ENCODE measurements at places on chromosomes 12 and 14.

DNA sequence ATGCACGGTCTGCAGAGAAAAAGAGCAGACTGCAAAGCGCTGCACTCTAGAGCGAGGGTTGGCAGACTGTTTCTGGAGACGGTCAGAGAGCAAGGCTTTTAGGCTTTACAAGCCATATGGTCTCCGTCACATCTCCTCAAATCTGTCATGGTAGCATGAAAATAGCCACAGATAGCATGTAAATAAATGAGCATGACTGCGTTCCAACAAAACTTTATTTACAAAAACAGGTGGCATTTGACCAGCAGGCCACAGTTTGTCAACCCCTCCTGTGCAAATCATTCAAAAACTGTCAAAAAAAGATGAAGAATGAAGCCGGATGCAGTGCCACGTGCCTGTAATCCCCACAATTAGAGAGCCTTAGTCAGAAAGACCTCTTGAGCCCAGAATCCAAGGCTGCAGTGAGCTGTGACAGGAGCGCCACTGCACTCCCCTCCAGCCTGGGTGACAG lies 18.9 kb downstream of the SYNE3 start:
- DNase-seq, result no peak

DNA sequence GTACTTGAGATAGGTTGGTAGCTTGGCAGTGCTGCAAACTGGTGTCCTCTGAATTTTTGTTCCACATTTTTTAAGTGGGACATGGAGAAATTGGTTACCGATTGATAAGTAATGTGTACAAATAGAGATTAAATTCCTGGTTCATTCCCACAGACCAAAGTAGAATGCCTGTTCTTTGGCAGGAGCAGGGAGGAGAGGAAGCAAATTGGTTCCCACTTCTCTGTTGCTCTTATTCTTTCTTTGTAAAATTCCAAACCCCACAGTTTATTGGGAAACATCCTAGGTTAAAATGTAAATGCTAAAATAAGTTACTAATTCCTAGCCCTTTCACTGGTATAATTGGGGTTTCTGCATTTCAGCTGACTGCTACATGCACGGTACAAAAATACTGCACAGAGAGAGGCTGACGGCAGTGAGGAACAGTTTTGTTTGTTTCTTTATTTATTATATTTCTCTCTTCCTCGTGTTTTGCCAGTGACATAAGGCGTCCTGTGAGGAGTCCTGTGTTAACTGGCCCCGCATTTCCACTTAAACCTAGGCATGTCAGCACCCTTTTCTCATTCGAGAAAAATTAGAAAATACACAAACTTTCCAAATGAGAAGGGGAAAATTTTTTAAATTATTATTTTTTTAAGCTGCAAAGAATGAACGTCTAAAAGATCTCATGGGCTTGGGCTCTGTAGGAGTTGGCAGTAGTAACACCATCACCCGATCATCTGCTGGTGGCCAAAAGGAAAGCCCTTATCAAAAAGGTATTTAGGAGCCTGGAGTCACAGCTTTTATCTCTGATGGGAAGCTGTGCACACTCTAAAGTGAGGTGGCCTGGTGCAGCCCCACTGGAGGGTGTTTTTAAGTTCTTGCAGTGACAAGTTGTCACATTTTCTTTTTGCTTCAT lies 25.4 kb upstream of the BCL7A start:
- no peak for DNase-seq

GRCh38 chr14:85416771-85417170 lies 113.2 kb upstream of the FLRT2 start:
- DNase-seq, result peak; percentile 82

DNA sequence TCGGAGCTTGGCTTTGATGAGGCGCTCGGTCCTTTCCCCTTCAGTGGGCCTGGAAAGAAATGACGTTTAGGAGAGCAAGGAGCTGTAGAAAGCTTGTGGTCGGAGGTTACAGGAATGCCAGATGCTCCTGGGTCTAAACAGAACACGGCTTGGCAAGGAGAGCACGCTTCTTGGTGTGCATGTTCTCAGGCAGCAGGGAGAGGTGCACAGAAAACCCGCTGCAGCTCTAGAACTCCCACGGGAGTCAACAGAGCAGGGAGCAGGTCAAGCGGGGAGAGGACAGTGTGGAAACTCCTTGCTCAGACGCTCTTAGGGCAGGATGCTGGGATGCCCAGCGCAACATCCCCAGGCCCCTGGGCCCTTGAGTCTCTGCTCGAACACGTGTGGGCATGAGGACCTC lies 51.0 kb downstream of the SSH1 start:
- no peak for DNase-seq

DNA sequence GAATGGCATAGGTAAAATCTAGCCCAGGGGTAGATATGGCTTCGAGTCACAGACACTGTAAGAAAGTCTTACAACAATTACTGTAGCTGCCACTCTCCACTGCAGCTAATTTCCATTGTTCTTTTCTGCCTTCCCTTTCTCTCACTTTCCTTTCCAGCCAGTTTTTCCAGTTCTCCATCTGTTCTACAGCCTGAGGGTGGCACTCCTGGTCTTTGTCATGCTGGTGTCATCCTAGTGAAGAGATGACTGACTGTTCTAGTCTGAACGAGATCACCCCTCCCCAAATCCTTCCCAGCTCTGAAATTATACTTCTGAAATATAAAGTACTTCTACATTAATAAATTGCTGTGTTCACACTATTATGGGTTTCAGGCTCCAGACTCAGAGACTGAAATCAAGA lies 74.2 kb upstream of the CSRP2 start:
- DNase-seq, result no peak

GRCh38 chr14:24339284-24340151 lies at the start of gene RIPK3:
Gene RIPK3, minus strand, starts transcription at chr14:24339991. Its CDS starts 165 bp downstream, at chr14:24339826.
- peak; percentile 28 for DNase-seq

DNA sequence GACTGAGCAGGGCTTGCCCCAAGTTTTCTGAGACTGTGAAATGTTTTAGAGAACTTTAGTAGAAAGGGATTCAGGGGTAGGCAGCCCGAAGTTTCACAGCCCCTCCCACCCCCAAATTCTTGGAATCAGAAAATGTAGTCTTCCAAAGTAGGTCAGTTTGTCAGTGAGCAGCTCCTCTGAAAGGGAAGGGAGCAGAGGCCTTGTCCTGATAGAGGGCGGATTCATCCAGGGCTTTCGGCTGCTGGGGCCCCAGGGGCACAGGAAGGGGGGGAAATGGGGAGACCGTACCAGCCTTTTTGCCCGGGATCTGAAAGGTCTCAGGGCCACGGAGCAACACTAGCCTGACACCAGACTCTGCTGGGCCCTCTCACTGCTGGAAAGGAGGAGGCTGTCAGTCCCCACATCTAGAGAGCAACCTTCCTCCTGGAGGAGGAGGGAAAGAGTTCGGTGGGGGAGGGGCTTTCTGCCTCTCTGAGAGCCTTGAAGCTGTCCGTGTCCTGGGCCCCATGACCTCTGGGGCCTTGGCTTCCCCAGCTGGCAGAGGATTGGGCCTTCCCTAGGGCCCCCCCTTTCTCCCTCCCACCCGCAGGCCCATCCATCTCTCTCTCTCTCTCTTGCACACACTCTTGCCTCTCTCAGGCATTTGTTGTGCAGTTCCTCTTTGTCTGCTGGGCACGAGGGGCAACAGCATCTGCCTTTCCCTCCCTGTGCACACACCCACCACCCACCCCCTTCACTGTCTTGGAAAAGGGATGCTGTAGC lies at the start of gene IKZF4:
TSS of gene IKZF4 (plus strand) at position 621 of the 762 bp plus-strand sequence. CDS start 451 bp downstream, outside the sequence.
- no peak for DNase-seq

DNA sequence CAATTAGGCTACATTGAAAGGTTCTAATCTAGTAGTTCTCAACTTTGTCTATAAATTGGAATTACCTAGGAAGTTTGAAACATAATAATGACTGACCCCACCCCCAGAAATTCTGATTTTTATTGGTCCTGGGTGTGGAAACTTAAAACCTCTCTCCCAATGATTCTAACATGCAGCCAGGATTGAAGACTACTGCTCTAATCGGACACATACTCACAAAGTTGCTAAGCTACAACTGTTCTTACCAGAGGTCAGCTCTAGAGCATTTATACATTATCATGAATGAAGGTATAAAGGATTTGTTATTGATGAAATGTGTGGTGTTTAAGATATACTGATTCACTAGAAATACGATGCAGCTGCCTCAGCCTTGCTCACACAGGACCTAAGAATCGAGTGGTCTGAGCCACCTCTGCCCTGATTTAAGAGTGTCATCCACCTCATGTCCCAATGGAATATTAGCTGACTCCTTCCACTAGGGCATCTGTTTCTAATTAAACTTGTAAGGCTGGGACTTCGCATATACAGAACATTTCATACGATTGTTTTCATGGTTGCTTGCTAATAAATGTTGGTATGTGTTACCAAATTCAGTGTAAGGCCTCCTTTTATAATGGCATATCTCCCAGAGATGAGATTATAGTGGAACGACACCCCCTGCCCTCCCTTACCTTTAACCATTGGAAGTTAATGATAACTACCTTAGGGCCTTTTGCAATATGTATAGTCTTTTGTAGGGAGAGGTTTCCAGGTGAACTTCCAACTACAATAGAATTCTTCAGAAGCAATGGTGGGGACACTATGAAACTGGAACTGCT lies 410.8 kb upstream of the PDE3A start:
- no peak for DNase-seq

DNA sequence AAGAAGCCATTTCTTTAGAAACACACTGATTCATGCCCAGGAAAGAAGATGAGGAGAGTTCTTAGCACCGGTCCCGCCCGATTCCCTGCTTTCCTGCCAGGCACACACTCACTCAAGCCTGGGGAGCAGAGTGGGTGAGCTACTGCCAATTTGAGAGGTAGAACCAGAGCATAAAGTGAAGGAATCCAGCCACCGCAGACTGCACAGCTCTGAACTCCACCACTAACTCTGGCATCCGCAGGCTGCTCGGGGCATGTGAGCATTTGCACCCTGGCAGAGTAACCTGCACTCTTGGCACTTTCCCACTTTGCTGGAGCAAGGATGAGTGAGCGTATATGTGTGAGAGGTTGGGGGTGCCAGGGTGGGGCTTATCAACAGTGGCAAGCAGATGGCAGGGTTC lies 4.0 kb upstream of the SYNDIG1L start:
- no peak for DNase-seq

GRCh38 chr14:100738269-100738691 lies 11.6 kb downstream of the DLK1 start:
- no peak for DNase-seq

GRCh38 chr12:121277374-121277759 lies 19.1 kb downstream of the CAMKK2 start:
- no peak for DNase-seq

GRCh38 chr14:65297744-65298143 lies 114.8 kb upstream of the FUT8 start:
- DNase-seq, result no peak

GRCh38 chr12:9184276-9184675 lies 23.9 kb downstream of the PZP start:
- DNase-seq, result no peak

DNA sequence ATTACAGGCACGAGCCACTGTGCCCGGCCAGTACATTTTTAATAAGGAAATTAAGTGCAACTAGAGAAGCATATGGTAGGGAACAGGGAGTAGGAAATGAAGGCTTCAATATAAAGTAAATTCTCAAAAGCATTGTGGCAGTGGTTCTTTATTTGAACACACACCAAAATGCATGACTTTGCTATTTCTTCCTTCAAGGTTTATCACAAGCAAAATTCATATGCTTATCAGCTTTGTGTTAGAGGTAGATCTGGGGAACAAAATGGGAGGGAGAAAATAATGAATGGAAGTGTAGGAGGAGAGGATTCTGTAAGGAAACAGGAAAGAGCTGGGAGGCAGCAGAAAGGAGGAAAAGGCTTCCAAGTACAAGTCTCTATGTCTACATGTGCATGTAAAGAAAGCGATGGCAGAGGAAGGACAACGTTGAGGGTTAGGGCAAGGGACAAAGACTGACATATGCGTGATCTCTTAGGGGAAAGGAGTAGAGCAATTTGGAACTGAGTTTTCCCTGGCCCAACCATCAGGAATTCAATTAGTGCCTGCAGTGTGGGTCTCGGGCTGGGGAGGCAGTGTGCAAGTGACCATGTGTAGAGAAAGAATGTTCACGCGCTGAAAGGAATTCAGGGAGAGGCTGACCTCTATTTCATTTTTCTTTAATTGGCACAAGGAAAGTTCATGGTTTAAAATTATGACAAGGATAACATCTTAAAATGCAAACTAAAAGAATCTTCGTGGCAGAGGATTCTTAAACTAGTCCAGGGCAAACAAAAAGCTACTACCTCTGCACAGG lies 22.9 kb upstream of the RASSF8 start:
- DNase-seq, result no peak

DNA sequence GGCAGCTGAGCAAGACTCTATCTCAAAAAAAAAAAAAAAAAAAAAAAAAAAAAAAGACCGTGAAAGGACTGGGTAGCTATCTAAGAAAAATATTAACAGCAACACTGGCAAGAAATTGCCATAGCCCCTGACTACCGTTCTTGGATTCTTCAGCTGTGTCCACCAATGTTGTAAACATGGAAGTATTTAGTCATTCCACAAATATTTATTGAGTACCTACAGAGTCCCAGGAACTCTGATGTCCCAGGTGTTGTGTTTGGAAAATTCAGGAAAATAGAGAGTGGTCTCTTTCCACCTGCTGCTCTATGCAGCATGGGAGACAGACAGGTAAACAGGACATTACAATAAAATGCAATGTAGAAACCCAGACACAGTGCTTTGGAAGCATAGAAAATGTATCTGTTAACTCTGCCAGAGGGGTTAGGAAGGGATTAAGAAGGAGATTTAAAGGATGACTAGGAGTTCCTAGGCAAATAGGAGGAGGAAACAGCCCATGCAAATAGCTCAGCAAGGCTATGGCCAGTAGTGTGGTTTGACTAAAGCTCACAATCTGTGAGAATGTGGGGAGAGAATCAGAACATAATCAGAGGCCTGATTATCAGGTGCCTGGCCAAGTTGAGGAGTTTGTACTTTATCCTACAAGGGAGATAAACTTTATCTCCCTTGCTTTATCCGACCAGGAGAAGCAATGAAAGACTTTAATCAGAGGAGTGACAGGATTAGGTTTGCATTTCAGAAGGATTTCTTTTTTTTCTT lies 2.1 kb upstream of the DLST start:
- DNase-seq, result no peak

GRCh38 chr14:23153851-23154796 lies 29.3 kb downstream of the SLC7A8 start:
- no peak for DNase-seq

DNA sequence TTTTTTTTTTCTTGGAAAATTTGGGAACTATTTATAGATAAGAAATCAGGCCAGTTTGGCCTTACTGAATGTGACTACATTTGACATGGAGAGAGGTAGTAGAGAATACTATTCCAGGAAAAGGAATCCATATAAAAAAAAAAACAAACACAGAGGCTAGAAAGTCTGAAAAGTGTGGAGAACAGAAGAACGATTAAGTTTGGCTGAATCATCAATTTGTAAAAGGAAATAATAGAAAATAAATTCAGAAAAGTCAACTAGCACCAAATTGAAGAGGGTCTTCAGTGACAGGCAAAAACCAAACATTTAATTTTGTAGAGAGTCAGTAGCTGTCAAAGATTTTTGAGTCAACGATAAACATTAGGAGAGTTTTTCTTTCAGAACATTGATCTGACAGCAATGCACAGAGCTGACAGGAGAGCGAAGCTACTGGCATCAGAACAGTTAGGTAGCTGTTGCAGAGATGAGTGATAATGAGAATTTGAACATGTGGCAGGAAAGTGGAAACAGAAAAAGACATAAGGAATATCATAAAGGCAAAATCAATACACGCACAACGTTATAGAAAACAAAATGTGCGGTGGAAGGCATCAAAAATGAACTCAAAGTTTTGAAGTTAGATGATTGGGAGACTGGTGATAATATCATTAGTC lies 241.2 kb downstream of the SOX5 start:
- no peak for DNase-seq

Measured in kidney capillary endothelial cell (primary cell).